Non-pigmented ciliary epithelial cell (primary cell): ENCODE measurements at places on chromosomes 1 and 21.

DNA sequence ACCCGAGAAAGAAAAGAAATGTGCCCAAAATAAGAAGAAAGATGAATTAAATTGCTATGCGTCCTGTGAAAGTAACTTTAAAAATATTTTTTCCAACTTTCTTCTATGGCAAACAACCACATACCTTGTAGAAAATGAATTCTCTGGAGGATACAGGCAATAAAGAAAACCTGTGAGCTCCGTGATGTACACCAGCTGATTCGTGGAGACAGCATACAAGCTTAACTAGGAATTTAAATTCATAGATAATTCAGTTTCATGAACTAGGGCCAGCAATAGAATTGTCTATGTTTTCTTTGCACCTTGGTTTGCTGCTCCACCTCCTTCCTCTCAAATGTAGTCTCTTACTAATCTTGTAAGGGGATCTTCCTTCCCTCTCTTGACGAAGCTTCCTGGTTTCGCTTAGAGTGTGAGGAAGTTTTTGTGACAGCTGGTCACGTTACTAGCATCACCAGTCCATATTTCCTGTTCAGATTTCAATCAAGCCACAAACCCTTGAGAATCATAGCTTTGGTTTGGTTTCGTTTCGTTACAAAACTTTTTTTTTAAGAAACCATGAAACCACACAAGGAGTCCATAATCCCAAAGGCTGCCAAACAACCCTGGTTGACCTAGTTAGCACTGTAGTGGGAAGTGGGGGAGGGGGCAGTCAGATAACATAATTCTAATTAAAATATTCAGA lies 35.8 kb downstream of the GREM2 start:
- peak; percentile 38 for DNase-seq

DNA sequence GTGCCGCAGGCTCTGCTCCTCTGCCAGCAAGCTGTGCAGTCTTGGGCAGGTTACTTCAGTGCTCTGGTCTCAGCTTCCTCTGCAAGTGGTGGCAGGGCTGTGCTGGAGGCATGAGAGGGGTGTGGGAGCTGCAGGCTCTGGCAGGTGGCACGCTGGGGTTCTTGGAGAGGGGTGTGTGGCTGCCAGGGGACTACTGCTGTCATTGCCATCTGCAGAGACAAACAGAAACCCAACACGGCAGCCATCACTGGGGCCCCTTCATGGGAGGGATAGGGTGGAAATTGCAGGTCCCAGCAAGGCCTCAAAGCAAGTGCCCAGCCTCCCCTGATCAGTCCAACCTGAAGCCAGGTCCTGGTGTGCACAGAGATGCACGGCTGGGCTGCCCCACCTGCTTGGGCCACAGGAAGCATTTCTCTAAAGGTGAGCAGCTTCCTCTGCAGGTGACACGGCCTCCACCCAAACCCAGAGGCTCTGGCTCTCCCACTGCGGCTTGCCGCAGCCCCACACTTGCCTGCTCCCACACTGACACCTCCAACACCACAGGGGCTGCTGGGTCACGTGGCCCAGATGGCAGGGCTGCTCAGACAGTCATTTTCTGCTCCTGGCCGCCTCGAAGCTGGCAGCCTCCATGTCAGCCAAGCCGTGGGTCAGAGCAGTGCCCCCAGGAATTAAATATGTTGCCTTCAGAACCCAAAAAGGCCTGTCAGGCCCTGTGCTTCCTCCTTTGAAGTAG lies 4.1 kb upstream of the COL6A2 start:
- DNase-seq = no peak

DNA sequence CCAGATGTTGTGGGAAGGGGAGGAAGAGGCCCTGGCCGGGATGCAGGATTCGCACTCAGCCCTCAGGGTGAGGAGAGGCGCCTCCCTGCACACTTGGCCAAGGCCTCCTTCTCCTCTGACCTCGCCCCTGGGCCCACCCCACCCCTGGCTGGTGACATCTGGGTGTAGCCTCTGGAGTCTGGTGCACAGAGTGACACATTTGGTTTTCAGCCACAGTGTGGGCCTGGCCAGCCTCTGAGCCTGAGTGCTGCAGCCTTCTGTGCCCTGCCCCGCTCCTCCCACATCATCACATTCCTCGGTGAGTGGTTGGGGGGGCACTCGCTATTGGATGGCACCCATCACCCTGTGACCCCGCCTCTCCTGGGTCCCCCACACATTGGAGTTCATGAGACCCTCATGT lies 45.8 kb downstream of the PRDM16 start:
- DNase-seq = no peak

DNA sequence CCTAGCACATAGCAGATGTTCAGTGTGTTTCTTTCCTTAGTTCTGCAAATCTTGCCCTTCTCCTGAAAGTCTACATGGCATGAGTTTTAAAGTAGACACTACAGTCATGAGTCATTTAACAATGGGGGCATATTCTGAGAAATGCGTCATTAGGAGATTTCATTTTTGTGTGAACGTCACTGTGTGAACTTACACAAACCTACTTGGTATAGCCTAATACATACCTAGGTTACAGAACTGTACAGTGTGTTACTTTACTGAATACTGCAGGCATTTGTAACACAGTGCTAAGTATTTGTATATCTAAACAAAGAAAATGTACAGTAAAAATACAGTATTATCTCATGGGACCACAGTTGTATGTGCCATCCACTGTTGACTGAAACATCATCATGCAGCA lies 10.0 kb downstream of the TTF2 start:
- DNase-seq = no peak

DNA sequence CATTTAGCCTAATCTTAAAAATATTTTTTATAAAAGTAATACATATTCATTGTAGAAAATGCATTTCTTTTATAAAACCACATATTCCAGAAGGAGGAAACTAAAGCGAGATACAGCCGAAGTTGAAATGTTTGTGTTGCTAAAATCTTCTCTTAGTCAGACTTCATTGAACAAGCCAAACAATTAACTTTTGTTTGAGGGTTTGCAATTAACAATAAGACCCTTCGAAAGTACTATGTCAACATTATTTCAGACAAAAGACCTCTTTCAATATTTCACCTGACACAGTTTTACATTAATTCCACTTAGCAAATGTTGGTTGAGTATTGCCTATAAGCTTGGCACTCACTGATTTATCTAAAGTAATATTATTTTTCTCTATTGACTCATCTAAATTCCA lies 354.0 kb upstream of the ADAMTS5 start:
- DNase-seq = no peak

- no peak for DNase-seq
Measured at GRCh38 chr1:75870951-75871350, 61.3 kb downstream of the ASB17 start.

GRCh38 chr1:185598332-185598731 lies 135.9 kb upstream of the HMCN1 start:
- no peak for DNase-seq

- DNase-seq = no peak
Measured at GRCh38 chr21:45468971-45469272, 64.0 kb downstream of the COL18A1 start.

DNA sequence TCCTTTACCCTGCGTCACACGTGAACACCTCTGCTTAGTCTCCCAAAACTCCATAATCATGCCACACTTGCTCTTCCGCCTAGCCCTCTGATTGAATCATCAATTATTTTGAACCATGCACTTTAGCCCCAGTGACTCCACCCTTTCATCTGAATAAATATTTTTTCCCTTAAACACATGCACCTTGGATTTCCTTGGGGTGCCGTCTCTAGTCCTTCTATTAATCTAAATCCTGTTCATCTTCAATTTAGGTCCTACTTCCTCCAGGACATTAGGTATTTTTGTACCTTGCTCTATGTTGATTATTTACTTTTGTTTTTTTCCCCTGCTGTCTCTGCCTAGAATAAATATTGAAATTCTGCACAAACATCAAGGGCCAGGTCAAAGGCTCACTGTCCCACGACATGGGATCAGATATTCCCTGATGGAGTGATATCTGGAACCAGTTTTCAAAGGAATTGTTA lies 9.8 kb upstream of the CYP2J2 start:
- no peak for DNase-seq

- no peak for DNase-seq
Measured at GRCh38 chr1:51469518-51469917, 49.5 kb downstream of the EPS15 start.

DNA sequence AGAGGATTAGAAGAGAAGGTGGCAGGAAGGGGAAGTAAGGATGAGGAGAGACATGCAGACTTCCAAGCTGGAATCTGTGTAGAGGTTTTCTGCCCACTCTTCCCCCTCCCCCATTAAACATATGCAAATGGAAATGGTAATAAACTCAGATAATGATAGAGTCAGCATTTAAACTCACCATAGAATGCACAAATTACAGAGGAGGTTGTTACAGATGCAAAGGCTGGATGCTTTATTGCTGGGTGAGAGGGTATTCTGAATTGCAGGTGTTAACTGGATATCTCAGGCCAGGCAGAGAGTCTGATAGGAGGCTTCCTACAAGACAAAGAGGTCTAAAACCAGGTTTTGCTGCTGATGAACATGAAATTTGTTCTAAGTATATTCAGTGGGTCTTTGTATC lies 372.5 kb downstream of the SEC16B start:
- DNase-seq = no peak

- DNase-seq = no peak
Measured at GRCh38 chr1:233689017-233689747, 75.3 kb downstream of the KCNK1 start.

DNA sequence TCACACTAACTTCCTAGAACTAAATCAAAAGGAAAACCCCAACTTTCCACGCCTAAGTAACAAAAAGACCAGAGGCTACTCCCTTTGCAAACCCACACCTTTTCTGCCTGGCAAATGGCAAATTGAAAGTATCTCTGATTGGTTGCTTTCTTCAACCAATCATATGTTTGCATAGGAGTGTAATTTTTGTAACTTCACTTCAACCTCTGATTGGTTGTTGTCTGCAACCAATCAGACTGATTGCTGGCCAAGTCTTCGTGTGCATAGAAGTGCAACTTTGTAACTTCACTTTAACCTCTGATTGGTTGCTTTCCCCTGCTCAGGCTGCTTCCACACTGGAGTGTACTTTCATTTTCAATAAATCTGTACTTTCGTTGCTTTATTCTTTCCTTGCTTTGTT lies 36.9 kb upstream of the PADI2 start:
- no peak for DNase-seq

DNA sequence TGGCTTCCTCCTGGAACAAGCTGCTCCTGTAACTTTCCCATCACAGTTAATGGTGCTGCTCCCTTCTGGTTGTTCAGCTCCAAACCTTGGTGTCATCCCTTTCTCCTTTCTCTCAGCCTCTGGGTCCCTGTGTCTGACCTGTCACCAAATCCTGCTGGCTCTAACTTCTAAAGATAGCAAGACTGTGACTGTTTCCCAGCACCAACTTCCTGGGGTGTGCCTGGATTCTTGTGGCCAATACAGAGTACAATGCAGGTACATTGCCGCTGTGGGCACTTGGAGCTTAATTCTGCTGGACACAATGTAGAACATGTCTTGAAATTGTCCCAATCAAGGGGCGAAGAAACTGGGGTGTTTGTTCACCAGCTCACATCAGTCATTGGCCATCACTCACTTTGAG lies 156.7 kb upstream of the CSF3R start:
- DNase-seq = no peak

DNA sequence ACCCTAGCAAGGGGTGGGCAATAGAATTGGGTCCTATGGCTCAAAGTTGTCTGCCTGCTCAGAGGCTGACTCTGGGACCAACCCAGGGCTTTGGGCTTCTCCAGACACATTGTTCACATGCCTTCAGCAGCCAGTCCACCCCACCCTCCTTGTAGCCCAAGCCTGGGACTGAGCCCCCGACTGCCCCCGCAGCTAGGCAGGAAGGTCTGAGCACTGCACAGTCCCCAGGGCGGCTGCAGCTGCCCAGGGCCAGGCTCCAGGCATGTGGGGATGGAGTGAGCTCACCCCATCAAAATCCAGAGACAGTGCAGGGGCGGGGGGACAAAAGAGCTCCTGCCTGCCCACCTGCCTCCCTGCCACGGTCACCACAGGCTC lies 35.6 kb downstream of the HSPG2 start:
- no peak for DNase-seq

DNA sequence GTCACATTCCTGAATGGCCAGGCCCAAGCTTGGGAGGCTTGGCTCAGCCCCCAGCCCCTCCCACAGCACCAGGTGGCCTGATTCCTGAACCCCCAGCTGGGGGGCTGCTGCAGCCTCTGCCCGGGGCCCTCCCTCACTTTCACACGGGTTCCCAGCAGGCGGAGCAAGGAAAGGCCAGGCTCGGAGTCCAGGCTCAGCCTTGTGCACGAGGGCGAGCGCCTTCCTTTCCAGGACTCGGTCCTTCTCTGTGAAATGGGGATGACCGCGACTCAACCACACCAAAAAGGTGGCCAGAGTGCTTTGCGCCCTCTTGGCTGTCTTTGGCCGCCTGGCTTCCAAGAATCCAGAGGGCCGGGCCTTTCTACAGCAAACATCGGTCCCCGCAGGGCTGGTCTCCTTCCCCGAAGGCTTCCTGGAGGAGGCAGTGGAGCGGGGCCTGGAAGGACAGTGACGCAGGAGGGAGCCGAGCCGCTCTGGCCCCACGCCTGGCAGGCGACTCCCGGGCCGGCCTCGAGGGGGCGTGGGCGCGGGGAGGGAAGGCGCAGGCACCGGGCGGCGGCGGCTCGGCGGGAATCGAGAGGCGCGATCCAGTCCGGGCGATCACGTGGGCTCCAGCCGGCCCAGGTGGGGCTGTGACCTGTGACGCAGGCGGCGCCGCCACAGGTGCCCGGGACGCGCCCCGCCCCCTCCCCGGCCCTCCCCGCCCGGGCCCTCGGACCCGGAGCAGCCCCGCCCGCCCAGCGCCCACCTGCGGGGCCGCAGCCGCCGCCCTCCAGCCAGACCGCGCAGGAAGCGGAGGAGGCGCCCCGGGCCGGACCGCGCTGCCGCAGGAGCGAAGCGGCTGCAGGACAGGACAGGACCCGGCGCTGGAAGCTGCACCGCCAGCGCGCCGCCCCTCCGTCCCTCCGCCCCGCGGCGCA lies at the start of gene ARHGEF16:
Gene ARHGEF16 (plus strand): TSS at position 775 of the 920 bp plus-strand sequence. CDS start 8,420 bp downstream, outside the sequence.
- no peak for DNase-seq

DNA sequence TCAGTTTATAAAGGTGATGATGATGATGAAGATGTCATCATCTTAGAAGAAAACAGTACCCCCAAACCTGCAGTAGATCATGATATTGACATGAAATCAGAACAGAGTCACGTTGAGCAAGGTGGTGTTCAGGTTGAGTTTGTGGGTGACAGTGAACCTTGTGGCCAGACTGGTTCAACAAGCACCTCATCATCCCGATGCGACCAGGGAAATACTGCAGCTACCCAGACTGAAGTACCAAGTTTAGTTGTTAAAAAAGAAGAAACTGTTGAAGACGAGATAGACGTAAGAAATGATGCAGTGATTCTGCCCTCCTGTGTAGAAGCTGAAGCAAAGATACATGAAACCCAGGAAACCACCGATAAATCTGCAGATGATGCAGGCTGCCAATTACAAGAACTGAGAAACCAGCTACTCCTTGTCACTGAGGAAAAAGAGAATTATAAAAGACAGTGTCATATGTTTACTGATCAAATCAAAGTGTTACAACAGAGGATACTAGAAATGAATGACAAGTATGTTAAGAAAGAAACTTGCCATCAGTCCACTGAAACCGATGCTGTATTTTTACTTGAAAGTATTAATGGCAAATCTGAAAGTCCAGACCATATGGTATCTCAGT lies 16.0 kb upstream of the CHAF1B start:
- no peak for DNase-seq
